ENCODE measurements at places on chromosomes 7 and 10.

- H3K27me3 ChIP-seq = no peaks in the 10 kb centered on the region
- H3K36me3 ChIP-seq = no peaks in the 10 kb centered on the region
- no peak for DNase-seq
- H3K4me1 ChIP-seq = no peaks in the 10 kb centered on the region
- H3K27ac ChIP-seq = no peak overlapping the region
- no peak overlapping the region for H3K4me3 ChIP-seq
Measured at GRCh38 chr10:124146483-124146882, 53.1 kb upstream of the CHST15 start.

DNA sequence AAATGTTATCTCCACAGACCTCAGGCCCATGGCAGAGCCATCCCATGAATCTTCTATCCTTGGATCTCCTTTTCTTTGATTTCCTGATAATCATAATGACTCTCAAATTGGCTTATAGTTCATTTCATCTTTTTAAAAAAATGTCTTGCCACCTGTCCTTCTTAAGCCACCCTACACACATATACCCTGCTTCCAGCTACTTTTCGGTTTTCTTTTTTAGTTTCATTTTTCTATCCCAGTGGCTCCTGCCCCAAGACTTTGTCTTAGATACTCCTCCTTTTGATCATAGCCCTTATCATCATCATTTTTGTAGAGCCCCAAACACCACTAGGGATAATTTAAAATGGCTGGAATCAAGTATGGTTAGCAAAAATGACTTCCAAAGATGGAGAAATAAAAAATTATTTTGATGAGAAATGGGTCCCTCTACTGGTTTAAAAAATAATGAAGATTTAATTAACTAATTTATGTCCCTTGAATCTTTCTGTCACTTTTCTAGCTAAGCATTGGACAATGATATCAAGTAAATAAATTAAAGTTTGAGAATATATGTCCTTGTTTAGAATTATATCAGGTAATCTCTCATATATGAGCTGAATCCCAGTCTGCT is 277.3 kb upstream of the SEMA3D start:
- DNase-seq = no peak
- H3K27ac ChIP-seq = no peak overlapping the region
- H3K36me3 ChIP-seq = no peaks in the 10 kb centered on the region
- no peak overlapping the region for H3K4me3 ChIP-seq

DNA sequence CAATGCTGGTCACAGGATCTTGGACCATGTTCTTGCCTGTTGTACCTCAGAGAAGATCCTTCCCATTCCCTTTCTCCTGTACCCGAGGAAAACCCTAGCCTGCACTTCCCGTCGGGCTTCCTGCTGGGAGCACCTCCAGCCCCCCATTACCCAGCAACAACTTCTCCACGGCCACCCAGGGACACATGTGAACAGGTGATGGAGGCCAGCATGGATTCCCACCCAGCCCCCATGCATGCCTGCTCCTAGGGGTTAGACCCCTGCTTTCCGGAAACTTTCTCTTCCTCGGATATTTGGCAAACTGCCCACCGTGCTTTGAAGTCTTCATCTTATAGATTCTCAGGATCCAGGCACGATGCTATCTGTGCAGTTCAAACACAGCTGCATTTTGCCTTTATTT is 67.3 kb downstream of the CALML3 start:
- no peaks in the 10 kb centered on the region for H3K36me3 ChIP-seq
- H3K4me3 ChIP-seq = no peak overlapping the region
- no peak overlapping the region for H3K27ac ChIP-seq
- peaks cover 3% of the 10 kb centered on the region for H3K27me3 ChIP-seq
- DNase-seq = no peak

DNA sequence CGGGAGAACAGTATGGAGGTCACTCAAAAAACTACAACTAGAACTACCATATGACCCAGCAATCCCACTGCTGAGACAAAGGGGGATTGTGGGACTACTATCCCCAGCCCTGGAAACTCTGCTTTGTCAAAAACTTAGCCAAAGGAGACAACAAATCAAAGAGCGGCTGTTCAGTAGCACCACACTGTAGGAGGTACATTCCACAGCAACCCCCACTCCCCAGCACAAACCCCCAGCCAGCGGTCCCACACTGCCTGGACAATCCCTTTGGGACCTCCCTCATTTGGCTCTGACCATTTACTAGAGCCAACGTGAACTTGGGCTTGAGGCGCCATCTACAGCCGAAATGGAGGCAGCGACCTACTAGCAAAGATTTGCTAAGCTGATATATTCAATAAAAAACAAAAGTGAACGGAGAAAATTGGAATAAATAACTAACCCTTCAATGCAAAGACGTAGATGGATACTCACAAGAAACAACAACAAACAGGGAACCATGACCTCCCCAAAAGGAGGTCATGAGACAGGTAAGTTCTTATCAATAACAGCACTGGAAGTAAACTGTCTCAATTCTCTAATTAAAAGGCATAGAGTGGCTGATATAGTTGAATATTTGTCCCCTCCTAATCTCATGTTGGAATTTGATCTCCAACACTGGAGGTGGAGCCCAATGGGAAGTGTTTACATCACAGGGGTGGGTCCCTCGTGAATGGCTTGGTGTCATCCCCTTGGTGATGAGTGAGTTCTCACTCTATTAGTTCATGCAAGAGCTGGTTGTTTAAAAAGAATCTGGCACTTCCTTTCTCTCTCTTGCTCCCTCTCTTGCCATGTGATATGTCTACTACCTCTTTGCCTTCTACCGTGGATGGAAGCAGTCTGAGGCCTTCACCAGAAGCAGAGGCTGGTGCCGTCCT is 119.0 kb upstream of the KCNMA1 start:
- no peaks in the 10 kb centered on the region for H3K4me1 ChIP-seq
- H3K4me3 ChIP-seq = no peak overlapping the region
- DNase-seq = no peak
- no peaks in the 10 kb centered on the region for H3K36me3 ChIP-seq
- no peaks in the 10 kb centered on the region for H3K27me3 ChIP-seq

DNA sequence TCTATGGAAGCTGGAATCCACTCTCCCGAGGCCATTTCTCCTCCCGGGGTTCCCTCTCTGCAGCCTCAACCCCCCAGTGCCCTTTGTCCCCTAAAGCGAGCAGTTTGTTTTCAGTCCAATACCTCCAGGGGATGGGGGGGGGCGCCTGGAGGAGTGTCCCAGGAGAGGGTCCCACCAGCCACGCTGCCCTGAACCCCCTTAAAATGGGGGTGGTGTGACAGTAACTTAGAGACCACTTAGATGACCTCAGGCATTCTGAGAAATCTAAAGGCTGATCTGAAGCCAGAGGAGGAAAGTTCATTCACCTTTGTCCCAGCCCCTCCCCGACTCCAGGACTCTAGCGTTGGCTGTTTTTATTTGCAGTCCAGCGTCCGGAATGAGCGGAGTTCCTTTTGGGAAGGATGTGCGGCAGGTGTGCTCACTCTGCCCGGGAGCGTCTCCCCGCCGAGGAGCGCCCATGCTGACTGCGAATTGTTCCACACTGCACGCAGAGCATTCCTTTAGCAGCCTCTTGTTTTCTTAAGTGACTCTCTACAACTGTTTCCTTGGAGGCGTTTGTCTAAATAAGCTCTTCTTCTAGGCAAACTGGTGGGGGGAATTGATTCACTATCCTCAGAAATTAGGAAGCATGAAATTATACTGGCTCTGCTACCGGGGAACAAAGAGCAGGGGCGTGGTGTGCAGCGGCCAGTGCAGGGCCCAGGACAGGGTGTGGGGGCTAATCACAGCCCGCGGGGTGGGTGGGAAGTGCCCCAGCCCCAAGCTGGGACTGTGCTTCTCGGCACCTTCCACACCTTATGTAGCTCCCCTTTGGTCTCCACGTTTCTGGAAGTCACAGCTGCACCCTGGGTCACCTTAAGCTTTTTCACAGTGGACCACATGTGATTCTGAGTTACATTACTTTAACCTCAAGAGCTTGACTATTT is 46.3 kb downstream of the SYPL1 start:
- H3K36me3 ChIP-seq = no peaks in the 10 kb centered on the region
- H3K27ac ChIP-seq = no peak overlapping the region
- DNase-seq = no peak
- H3K27me3 ChIP-seq = no peaks in the 10 kb centered on the region

GRCh38 chr7:130901209-130901783 is 167.3 kb upstream of the KLF14 start:
- peaks cover 99% of the 10 kb centered on the region for H3K4me1 ChIP-seq
- H3K27me3 ChIP-seq = no peaks in the 10 kb centered on the region
- peak overlapping the region; percentile 21 for H3K27ac ChIP-seq
- no peak overlapping the region for H3K4me3 ChIP-seq

GRCh38 chr7:156067156-156067555 is 254.9 kb upstream of the SHH start:
- H3K27ac ChIP-seq = no peak overlapping the region
- no peaks in the 10 kb centered on the region for H3K27me3 ChIP-seq
- DNase-seq = no peak
- no peaks in the 10 kb centered on the region for H3K4me1 ChIP-seq
- no peaks in the 10 kb centered on the region for H3K36me3 ChIP-seq
- H3K4me3 ChIP-seq = no peak overlapping the region
